ENCODE measurements at places on chromosomes 16 and 17.

GRCh38 chr16:72926177-72927070, 121.5 kb downstream of the ZFHX3 start:
- DNase-seq: no peak

- no peak for DNase-seq
Measured at GRCh38 chr16:74029115-74029792, 267.4 kb upstream of the PSMD7 start.

DNA sequence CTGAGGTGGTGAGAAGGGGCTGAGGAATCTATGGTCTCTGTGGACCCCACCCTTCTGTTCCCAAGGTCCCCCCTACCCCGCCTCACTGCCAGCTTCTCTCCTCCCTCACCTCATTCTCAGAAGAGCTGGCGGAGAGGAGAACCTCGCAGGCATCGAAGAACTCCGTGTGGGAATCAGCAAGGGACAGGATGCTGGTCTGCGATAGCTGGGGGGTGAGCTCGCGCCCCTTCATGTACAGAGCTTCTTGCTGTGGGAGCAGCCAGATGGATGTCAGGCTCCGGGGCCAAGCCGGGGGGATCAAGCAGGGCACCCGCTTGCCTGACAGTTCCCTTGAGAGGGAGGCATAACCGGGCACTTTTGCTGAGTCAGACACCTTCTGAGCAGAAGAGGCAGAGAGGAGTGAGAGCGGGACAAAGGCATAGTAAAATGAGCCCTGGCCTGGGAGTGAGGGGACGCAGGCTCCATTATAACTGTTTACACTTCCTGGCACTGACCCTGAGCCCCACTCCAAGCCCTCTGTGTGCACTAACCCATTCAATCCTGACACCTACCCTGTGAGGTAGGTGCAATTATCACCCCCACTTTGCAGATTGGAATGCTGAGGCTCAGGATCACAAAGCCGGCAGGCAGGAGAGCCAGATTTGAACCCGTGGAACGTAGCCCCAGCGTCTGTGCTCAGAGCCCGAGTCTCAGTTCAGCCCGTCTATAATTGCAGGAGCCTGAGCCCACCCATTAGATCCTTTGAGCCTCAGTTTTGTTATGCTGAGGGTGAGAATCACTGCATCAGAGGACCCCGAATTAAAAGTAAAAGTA, 6.3 kb downstream of the OSBPL7 start:
- DNase-seq: no peak

GRCh38 chr17:71337938-71338337, 782.9 kb upstream of the SOX9 start:
- DNase-seq: no peak

- DNase-seq: peak; percentile 64
Measured at GRCh38 chr17:39623356-39623950, 3.3 kb upstream of the PPP1R1B start.
